ENCODE measurements at places on chromosomes 2 and 18.

GRCh38 chr18:13271302-13271911 lies 52.8 kb downstream of the LDLRAD4 start:
- DNase-seq, result no peak

GRCh38 chr18:72991379-72991778 lies 123.6 kb upstream of the NETO1 start:
- no peak for DNase-seq

GRCh38 chr2:119647440-119648169 lies 31.4 kb upstream of the TMEM177 start:
- no peak for DNase-seq

DNA sequence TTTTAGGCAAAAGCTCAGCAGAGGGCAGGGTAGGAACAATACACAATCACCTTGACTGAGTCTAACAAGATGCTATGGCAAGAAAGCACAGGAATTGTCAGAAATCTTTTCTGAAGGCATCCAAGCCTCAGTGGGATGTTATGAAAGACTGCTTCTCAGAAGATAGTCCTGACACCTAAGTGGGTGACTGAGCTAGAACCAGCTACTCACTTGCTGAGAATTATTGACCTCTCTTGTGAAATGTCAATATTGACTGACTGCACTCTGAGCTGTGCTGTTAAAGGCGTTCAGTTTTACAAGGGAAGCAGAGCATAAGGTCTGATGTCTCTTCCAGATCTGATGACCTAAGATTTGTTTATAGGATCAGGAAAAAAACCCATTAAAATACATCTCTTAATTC lies 46.1 kb downstream of the TACR1 start:
- DNase-seq, result no peak

GRCh38 chr2:222900354-222900753 lies 39.5 kb downstream of the ACSL3 start:
- DNase-seq, result no peak

- no peak for DNase-seq
Measured at GRCh38 chr2:54196646-54197045, 59.4 kb downstream of the TSPYL6 start.

DNA sequence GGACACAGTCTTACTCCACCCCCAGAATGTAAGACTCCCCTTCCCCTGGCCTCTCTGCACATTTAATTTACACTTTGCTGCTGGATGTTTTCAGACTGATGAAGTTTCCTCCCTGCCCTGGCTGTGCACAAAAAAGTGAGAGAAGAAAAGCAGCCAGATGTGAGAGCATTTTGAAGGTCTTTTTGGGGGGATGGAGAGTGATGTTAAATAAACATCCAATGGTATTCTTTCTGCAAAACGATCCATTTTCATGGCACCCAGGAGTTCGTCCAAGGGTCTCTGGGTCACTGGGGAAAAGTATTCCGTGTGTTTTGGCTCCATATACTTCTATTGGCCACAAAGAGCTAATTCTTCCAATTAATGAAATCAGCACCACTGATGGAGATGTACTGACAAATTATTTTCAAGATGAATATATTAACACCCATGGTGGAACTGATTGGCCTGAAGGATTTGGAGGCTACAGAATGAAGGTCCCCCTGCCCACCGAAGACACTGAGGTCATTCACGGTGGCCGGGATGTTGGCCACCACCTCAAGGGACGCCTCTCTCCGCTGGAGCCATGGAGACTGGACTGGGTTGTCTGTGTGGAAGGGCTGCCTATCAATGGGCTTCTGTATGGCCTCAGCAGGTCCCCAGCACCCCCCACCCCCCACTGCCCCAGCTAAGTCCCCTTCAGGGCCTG lies 107.6 kb upstream of the PKDCC start:
- no peak for DNase-seq

- no peak for DNase-seq
Measured at GRCh38 chr2:33018271-33018670, 71.5 kb downstream of the LTBP1 start.

GRCh38 chr2:216635171-216635570 lies 2.0 kb downstream of the IGFBP2 start:
- DNase-seq, result no peak

Data from CD4-positive, alpha-beta T cell treated with Interleukin-2 at 100 ng/mL for 4 hours (primary cell).